ENCODE measurements at places on chromosomes 3 and 15. TPM values are rescaled to one million over a fixed set of nuclear protein-coding genes. Genes with fewer than 3 reads are reported as not detected.

DNA sequence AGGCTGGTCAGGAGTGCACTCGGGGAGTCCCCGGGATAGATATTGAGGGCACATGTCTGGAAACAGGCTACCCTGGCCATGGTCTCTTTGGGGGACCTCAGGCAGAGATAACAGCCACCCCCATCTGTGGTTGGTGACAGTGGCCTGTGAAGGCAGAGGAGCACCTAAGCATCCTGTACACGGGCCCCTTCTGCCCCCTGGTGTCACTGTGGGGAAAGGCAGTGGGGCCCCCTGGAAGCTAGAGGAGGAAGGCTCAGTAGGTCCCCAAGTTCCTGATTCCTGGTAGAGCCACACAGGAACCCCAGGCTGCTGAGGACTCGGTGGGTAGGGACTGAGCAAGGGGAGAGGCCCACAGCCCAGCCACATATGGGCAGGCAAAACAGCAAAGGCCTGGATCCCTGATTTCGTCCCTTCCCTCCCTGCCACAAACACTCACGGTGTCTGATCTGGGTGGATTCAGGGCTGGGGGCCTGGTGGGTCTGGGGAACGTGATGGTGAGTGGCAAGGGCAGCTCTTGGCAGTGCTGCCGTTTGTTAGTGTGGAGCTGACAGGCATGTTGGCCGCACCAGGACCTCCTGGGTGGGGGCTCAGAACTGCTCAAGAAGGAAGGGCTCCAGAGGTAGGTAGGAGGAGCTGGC, 14.1 kb upstream of the CXCR6 start:
- no peaks in the 10 kb centered on the region for H3K27me3 ChIP-seq
- H3K4me3 ChIP-seq: no peak overlapping the region
- H3K27ac ChIP-seq: no peak overlapping the region
- peaks cover 49% of the 10 kb centered on the region for H3K36me3 ChIP-seq
- peak; percentile 41 for DNase-seq
- H3K4me1 ChIP-seq: no peaks in the 10 kb centered on the region

DNA sequence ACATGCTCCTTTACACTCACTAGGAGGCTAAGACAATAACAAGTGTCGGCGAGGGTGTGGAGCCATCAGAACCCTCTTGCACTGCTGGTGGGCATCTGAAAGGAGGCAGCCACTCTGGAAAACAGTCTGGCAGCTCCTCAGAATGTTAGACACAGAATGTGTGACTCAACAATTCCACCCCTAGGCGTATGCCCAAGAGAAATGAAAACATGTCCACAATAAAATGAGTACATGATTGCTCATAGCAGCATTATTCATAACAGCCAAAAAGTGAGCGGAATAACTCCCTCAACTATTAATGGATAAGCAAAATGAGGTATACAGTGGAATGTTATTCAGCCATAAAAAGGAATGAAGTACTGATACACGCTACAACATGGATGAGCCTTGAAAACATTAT, 57.8 kb downstream of the WNT7A start:
- no peaks in the 10 kb centered on the region for H3K4me1 ChIP-seq
- H3K4me3 ChIP-seq: no peak overlapping the region
- no peak for DNase-seq
- no peaks in the 10 kb centered on the region for H3K27me3 ChIP-seq
- no peaks in the 10 kb centered on the region for H3K36me3 ChIP-seq

DNA sequence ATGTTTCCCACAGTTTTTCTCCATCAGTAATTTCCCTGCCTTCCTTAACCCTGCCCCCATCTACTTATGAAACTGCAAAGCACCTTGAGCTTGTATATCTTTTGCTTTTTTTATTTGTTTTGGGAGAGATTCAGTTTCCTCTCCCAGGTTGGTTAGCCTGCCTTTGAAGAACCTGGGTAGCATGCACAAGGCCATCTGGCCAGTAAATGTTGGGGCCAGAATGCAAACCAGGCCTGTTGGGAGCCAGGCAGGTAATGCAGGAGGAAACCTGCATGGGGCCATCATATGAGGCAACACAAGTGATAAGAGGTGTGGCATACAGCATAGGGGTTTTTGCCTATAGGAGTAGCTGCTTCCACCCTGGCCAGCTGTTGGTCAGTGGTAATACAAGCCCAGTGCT, 17.7 kb downstream of the SYNPR start:
- H3K4me3 ChIP-seq: no peak overlapping the region
- H3K4me1 ChIP-seq: no peaks in the 10 kb centered on the region
- H3K27ac ChIP-seq: no peak overlapping the region

DNA sequence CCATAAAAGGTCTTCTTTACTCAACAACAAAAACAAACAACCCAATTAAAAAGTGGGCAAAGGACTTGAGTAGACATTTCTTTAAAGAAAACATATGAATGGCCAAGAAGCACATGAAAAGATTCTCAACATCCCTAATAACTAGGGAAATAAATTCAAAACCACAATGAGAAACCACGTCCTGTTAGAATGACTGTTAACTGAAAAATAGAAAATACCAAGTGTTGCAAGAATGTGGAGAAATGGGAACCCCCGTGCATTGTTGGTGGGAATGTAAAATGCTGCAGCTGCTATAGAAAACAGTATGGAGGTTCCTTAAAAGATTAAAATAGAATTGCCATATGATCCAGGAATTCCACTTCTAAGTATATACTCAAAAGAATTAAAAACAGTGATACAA, 34.8 kb downstream of the NMNAT3 start:
- H3K4me1 ChIP-seq: no peaks in the 10 kb centered on the region
- no peak overlapping the region for H3K27ac ChIP-seq
- no peak for DNase-seq
- H3K27me3 ChIP-seq: no peaks in the 10 kb centered on the region
- no peak overlapping the region for H3K4me3 ChIP-seq
- H3K36me3 ChIP-seq: no peaks in the 10 kb centered on the region

DNA sequence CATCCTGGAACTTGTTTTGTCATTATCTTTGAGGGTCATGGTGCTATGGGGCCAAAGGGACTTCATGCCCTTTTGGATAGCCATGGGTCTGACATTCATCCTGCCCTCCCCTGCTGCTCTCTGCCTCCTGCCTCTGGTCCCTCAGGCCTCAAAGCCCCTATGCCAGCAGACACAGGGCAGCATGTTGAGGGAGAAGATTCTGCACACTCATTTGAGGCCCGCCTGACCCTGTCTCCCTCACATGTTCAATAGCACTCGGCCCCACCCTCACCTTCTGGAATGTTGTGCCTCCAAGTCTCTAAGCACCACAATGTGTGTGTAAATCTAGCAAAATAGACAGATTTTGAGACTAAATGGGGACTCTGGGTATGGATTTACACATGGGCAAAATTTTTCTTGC, 178.7 kb upstream of the ANKRD28 start:
- no peak for DNase-seq
- H3K4me1 ChIP-seq: no peaks in the 10 kb centered on the region
- no peak overlapping the region for H3K4me3 ChIP-seq
- no peaks in the 10 kb centered on the region for H3K27me3 ChIP-seq
- no peak overlapping the region for H3K27ac ChIP-seq

Gene SETD5
- total RNA-seq: 131 TPM

DNA sequence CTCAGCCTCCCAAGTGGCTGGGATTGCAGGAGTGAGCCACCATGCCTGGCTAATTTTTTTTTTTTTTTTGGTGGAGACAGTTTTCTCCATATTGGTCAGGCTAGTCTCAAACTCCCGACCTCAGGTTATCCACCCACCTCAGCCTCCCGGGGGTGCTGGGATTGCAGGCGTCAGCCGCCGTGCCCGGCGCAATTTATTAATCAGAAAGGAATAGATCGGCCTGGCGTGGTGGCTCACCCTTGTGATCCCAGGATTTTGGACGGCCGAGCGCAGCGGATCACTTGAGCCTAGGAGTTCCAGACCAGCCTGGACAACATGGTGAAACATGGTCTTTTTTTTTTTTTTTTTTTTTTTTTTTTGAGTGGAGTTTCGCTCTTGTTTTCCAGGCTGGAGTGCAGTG, 13.3 kb upstream of the GOLGA8M start:
- no peak overlapping the region for H3K4me3 ChIP-seq
- H3K27me3 ChIP-seq: no peaks in the 10 kb centered on the region
- no peaks in the 10 kb centered on the region for H3K36me3 ChIP-seq
- DNase-seq: no peak

DNA sequence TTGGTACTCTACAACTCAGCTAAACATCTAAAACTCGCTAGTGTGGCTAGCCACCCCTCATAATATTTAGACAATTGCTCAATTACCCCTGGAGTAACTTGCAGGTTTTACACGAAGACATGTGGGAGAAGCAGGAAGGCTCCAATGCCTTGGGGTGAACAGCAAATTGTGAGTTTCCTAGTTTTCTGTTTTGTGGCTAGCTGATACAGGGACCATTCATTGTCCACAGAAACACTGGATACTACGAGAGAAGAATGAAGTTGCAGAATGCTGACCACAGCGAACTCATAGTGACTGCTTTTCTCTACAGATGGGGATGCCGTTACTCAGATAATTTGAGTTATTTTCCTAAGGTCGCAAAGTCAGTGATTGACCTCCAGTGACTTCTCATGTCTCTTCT, 212.9 kb downstream of the P3H2 start:
- H3K36me3 ChIP-seq: no peaks in the 10 kb centered on the region
- no peak for DNase-seq
- H3K27ac ChIP-seq: no peak overlapping the region
- H3K4me3 ChIP-seq: no peak overlapping the region

- no peaks in the 10 kb centered on the region for H3K4me1 ChIP-seq
- H3K36me3 ChIP-seq: no peaks in the 10 kb centered on the region
- H3K4me3 ChIP-seq: no peak overlapping the region
- H3K27ac ChIP-seq: no peak overlapping the region
- no peaks in the 10 kb centered on the region for H3K27me3 ChIP-seq
- no peak for DNase-seq
Observed at GRCh38 chr15:25170781-25171110, 216.0 kb downstream of the SNRPN start.

- no peak overlapping the region for H3K27ac ChIP-seq
- H3K4me3 ChIP-seq: no peak overlapping the region
- no peaks in the 10 kb centered on the region for H3K36me3 ChIP-seq
- no peaks in the 10 kb centered on the region for H3K27me3 ChIP-seq
- H3K4me1 ChIP-seq: no peaks in the 10 kb centered on the region
Observed at GRCh38 chr3:84100861-84101260, 857.9 kb upstream of the CADM2 start.

Gene BNC1
- not detected for total RNA-seq

- DNase-seq: peak; percentile 55
- H3K36me3 ChIP-seq: no peaks in the 10 kb centered on the region
- no peak overlapping the region for H3K4me3 ChIP-seq
- peak overlapping the region; percentile 18 for H3K27ac ChIP-seq
- H3K27me3 ChIP-seq: no peaks in the 10 kb centered on the region
Observed at GRCh38 chr15:58731756-58732535, 17.6 kb downstream of the ADAM10 start.

Gene NLGN1
- total RNA-seq: not detected

Gene SPINT1
- total RNA-seq: 163 TPM

Gene LRRN1
- total RNA-seq: 4.9 TPM

DNA sequence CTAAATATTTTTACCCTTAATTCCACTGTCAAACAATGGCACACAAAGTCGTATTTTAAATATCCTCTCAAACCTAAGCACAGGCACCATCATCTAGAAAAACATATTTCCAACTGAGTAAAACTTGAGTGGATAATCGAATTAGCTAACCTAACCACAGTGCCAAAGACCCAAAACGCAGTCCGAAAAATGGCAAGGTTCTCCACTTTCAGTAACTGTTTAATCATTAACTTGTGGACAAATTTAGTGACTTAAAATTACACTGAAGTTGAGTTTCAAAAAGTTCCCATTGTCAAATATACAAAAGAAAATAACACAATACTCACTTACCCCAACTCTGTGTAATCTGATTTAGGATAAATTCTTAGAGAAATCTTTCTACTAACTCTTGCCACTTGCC, 10.0 kb downstream of the CNBP start:
- no peak overlapping the region for H3K4me3 ChIP-seq
- H3K36me3 ChIP-seq: peaks cover 25% of the 10 kb centered on the region
- no peak overlapping the region for H3K27ac ChIP-seq

DNA sequence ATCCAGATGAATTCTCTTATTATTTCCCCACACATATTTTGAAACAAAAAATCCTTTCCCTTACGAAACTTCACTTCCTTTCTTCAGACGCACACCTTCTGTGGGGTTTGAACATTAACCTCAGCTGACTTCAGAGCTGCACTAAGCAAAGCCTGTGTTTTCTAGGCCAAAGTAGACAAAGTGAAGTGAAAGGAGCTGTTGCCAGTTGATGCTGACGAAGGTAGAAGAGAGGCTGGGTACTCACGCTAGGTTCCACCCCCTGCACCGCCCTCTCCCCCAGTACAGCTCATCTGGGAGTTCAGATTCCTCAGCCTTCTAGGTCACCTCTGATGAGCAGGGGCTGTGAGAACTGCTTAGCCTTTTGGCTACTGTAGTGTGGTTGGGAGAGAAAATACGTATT, 24.1 kb downstream of the DUT start:
- no peak overlapping the region for H3K4me3 ChIP-seq
- no peak overlapping the region for H3K27ac ChIP-seq
- H3K36me3 ChIP-seq: no peaks in the 10 kb centered on the region
- H3K27me3 ChIP-seq: no peaks in the 10 kb centered on the region

GRCh38 chr15:41483115-41483514, 10.6 kb upstream of the ITPKA start:
- H3K4me1 ChIP-seq: peaks cover 23% of the 10 kb centered on the region
- no peak for DNase-seq
- H3K27me3 ChIP-seq: no peaks in the 10 kb centered on the region
- peak overlapping the region; percentile 67 for H3K27ac ChIP-seq
- H3K4me3 ChIP-seq: no peak overlapping the region
- peaks cover 33% of the 10 kb centered on the region for H3K36me3 ChIP-seq

GRCh38 chr3:141202682-141203081, 28.9 kb upstream of the PXYLP1 start:
- H3K27me3 ChIP-seq: no peaks in the 10 kb centered on the region
- no peak overlapping the region for H3K4me3 ChIP-seq
- H3K4me1 ChIP-seq: no peaks in the 10 kb centered on the region
- no peak overlapping the region for H3K27ac ChIP-seq

GRCh38 chr3:4504340-4505261, 11.5 kb downstream of the ITPR1 start:
- H3K4me1 ChIP-seq: peaks cover 55% of the 10 kb centered on the region
- peak overlapping the region; percentile 55 for H3K27ac ChIP-seq
- H3K27me3 ChIP-seq: no peaks in the 10 kb centered on the region
- H3K4me3 ChIP-seq: peak overlapping the region; percentile 22
- no peak for DNase-seq
- peaks cover 11% of the 10 kb centered on the region for H3K36me3 ChIP-seq

Gene SENP8
- not detected for total RNA-seq

DNA sequence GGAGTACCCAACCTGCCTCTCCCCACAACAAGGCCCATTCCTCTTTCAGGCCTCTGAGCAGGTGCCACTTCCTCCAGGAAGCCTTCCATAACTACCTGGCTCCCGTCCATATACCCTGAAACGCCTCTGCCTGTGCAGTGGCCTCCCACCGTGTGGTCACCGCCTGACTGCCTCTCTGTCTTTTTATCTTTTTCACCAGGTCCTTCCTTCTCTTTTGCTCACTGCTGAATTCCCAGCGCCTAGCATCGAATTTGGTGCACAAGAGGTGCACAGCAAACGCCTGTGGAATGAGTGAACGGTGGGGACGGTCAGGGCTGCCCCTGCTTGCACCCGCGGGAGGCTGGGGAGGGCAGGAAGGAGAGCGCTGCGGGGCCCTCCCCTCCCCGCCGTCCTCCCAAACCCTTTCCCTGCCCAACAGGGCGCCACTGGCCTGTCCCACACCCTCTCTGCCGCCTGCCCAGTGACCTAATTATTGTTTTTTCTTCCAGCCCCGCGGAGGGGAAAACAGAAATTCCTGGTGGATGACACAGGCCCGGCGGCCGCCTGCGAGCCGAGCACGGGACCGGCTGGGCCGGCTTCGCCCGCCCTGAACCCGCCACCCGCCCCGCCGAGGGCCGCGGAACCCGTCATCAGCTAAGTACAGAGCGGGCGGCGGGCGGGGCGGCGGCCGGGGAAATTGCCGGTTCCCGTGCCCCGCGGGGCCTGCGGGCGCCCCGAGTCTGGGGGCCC, 140.1 kb downstream of the SMAD6 start:
- H3K4me3 ChIP-seq: peak overlapping the region; percentile 58
- peak overlapping the region; percentile 95 for H3K27ac ChIP-seq
- no peaks in the 10 kb centered on the region for H3K27me3 ChIP-seq
- H3K36me3 ChIP-seq: no peaks in the 10 kb centered on the region
- peaks cover 21% of the 10 kb centered on the region for H3K4me1 ChIP-seq
